ENCODE measurements at places on chromosomes 2 and 18.
A peak's percentile ranks its signal among the peaks of the same experiment; 100 is the strongest.

- DNase-seq: no peak
Measured at GRCh38 chr2:27946530-27947060, 56.1 kb downstream of the BABAM2 start.

GRCh38 chr2:46555646-46556234 is 76.4 kb downstream of the TMEM247 start:
- DNase-seq: no peak

DNA sequence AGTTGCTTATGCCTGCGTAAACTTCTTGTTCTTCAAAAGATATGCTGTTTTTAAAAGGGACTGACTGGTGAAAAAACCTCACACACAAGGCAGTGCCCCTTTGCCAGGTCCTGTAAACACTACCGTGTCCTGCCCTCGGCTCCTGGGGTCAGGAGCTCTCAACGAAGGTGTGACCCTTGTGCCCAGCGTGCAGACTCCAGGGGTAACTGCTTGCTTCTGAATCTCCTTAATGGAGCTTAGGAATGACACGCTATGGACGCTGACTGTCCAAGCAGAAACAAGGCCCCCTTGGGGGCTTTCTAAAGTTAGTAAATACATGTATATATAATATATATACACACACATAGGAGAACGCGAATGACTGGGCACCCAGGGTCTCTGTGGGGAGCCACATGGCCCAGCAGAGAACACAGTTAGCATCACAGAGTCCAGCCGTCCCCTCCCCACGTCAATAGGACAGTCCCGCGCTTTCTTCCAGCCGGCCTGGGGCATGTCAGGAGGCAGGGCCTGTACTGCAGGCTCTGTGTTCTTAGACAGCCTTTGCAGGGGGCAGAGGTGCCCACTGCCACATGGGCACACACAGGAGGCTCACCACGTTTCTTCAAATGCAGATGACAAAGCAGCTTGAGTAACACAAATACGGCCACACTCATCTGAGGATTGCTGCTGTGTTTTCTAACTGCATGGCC is 96.1 kb downstream of the HDAC4 start:
- DNase-seq: peak; percentile 12

DNA sequence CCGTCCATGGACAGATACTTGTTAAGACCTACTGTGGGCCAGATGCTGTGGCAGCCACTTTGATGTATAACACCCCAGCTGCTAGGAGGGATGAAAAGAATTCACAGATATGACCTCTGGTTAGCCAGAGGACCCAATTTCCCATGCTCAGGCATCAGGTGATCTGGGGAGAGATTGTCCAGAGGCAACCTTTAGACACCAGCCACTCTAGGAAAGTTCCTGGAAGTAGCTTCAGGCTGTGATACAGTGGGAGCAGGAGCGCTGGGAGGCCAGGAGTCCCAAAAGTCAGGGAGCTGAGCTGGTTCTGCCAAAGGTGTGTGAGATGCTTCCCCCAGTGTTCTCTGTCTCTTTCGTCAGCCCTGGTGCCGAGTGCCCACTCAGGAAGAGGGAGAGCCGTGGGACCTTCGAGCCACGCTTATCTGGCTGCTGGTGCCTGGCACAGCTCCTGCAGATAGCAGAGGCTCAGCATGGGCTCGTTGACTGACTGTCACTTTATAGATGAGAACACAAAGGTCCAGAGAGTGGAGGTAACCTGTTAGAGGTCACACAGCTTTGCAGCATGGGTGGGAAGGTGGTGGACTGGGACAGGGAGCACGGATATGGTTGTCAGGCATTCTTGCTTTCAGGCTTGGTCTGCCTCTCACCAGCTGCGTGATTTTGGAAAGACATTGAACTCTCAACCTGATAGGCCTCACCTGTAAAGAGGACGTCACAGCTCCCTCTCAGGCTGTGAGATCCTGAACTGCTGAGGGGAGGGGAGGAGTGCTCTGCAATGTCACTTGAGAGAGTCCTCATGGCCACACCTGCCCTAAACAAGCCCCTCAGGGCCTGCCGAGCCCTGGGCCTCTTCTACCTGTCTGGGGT is 7.8 kb upstream of the RALB start:
- DNase-seq: no peak

GRCh38 chr18:42228581-42228980 is 273.5 kb downstream of the PIK3C3 start:
- no peak for DNase-seq

- DNase-seq: no peak
Measured at GRCh38 chr18:51346404-51346803, 148.9 kb upstream of the MEX3C start.

- no peak for DNase-seq
Measured at GRCh38 chr18:33184175-33184574, 256.3 kb downstream of the CCDC178 start.

DNA sequence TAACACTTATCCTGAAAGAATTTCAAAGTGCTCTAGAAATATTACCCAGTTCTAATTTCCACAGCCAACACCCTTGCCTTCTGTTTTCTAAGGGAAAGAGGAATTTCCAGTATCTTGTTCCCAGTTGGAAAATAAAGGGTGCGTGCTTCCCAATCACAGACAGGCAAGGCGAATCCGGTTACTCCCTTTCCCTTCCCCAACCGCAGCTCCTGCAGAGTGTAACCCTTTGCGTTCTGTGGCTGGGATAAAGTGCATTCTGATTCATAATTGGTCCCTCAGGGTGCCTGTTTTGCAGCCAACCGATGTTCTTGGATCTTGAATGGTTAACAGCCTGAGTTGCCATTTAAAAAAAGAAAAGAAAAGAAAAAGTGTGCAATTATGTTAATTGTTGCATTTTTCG is 40.6 kb upstream of the PGAP1 start:
- DNase-seq: no peak
